ENCODE measurements at places on chromosomes 7 and 10.

DNA sequence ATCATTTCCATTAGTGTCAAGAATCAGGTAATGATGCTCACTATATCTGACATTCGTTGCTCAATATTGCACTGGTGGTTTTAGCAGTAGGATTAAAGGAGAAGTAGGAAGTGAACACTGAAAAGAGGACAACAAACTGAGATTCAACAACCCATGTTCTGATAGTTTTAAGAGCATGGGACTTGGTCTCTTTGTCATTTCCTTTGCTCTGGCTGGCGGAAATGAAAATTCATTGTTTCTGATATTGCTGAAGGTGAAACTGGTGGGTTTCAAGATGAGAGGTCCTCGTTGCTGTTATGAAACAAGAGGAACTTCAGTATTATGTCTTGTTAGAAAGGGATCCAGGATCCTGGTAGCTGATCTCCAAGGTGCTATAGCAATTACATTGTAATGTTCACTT, 129.0 kb downstream of the DNAH11 start:
- no peak for DNase-seq

GRCh38 chr10:93215312-93215711, 141.6 kb downstream of the CYP26A1 start:
- no peak for DNase-seq

DNA sequence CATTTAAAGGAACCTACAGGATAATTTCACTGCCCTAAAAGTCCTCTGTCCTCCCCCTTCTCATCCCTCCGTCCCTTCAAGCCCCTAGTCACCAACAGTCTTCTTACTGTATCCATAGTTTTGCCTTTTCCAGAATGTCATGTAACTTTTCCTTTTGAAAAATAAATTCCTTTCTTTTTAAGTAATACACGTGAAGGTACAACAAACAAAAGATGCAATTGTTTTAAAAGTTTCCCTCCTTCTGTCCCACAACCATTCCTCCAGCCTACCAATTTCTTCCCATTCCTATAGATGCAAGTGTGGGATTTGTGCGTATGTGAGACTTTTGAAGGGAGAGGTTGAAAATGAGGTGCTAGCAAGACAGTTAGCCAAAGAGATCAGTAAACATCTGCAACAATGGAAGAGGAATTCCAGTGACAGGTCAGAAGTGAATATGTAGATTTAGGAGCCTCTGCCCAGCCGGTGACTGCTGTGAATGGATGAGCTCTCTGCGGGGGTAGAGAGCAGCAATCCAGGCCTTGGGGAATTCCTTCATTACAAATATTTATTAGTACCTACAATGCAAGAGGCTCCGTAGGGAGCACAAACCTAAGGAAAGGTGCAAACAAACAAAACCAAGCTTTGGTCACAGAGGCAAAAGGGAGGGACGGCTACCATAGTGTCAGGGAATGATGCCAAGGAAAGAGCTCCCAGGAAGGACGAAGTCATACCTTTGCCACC, 243.6 kb downstream of the SKIDA1 start:
- no peak for DNase-seq

GRCh38 chr10:70902661-70903261, 14.4 kb upstream of the PCBD1 start:
- DNase-seq = no peak

- DNase-seq = no peak
Observed at GRCh38 chr7:143315776-143316175, at the start of gene CLCN1. TSS of gene CLCN1 (plus strand) at chr7:143316111. CDS start at chr7:143316213, 102 bp downstream.
